ENCODE measurements at places on chromosomes 1 and 21.

- DNase-seq, result no peak
Measured at GRCh38 chr1:56758135-56758534, 61.1 kb downstream of the FYB2 start.

DNA sequence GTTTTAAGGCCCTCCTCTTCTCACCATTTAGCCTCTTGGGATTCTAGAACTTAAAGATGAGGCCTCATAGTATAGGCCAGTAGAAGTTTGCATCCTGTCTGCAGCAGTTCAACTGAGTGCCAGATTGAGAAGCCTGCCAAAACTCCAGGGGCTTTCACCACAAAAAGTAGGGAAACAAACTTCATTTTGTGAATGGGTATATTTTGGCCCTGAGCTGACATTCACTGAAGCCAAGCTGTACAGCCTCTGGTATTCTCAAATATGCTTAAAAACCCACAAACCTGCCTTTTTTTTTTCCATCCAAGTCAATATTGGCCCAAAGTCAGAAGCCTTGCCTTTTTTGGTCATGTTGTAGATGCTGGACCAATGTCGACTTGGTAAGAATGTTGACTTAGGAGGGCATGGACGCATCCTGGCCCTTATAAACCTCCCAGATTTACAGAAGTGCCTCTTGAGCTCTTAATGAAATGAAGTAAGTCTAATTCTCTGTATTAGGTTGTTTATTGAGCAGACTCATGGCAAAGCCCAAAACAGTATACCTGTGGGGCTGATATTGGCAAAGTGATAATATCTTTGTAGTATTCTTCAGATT lies 337.5 kb downstream of the CHRM3 start:
- no peak for DNase-seq

GRCh38 chr1:180247061-180247460 lies 17.0 kb downstream of the LHX4 start:
- no peak for DNase-seq

DNA sequence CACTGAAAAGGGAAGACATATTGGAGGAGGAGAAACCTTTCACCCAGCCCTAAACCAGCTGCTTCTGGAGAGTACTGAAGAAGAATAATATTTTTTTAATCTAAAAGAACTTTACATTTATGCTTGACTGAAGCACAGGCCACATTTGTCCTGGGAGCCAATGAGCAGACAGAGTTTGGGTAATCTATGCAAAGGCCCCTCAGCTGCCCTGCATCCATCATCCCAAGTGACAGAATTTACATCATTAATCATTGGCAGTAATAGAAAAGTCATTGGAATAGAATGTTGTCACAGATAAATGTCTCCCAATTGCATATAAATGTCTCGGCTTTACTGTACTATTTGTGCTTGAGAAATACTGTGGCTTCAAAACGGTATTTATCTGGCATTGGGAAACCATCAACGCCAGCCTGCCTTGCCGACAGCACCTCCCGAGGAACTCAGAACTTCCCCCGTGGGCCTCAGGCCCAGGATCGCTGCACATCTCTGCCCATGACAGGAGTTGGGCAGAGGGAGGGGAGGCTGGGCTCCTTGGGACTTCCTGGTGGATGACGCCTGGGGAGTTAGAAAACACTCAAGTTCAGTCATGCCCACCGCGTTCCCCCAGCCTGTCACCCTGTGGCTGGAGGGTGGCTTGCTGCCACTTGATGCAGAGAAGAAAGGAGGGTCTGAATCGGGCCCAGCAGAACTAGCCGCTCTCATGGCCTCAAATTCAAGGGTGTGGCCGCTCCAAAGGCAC lies 133.1 kb downstream of the CAMTA1 start:
- no peak for DNase-seq

Data from CD4-positive, alpha-beta T cell treated with Interleukin-4 for 4 hours (primary cell).